ENCODE measurements at places on chromosomes 5 and 9.
A peak's percentile ranks its signal among the peaks of the same experiment; 100 is the strongest.

GRCh38 chr5:65815161-65815560, 93.2 kb downstream of the NLN start:
- DNase-seq = no peak

DNA sequence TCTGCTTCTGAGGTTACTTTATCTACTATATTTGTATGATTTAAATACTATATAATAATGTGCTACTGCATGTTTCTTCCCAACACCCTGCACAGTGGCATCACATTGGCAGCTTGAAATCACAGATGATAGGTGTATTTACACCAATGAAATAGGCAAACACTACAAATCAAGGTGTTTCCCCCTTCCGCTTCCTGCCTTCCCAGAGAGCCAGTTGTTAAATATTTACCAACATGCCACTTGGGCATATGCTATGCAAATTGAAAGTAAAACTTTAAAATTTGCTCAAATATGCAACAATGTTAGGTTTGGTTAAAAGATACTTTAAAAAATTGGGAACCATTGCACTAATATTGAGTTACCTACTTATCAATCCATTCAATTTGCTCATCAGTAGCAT, 58.2 kb upstream of the SMARCA2 start:
- DNase-seq = no peak

DNA sequence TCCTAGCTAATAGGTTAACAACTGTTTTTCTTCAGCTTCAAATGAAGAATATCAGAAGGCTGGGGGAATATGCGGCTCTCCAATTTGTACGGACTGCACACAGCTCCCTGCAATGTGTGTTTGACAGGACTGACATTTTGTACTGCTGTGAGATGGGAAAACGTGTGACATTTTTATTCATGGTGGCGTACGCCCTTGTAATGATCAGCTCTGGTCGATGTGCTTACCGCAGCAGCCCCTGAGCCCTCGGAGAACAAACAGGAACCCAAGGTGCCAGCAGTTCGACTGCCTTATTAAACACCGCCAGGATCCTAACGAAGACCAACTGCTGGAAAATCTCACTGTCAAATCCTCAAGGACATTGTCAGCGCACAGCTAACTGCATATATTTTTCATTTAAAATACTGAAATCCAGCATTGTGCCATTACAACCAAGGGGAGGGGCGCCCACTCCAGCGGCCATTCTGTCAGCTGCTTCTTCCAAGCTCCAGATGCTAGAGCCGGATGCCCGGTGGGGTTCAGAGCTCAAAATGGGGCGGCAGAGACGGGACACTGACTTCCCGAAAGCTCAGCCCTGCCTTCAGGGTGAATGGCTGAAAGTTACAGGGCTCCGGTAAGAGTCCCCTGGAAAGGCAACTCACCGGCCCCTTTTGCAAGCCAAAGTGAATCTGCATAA, 66.8 kb downstream of the CRB2 start:
- DNase-seq = no peak

- DNase-seq = no peak
Observed at GRCh38 chr5:146731909-146732659, 146.5 kb downstream of the PPP2R2B start.

DNA sequence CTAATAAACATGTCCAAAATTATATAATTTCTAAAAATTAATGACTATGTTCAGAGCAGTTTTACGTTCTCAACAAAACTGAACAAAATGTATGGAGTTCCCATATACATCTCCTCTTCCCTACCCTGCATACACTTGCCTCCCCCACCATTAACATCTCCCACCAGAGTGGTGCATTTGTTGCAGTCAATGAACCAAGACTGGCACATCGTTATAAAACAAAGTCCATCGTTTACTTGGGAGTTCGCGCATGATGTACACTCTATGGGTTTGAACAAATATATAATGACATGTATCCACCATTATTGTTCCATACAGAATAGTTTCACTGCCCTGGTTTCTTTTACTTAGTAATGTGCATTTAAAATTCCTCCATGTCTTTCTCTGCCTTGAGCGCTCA, 130.1 kb downstream of the APBA1 start:
- no peak for DNase-seq

DNA sequence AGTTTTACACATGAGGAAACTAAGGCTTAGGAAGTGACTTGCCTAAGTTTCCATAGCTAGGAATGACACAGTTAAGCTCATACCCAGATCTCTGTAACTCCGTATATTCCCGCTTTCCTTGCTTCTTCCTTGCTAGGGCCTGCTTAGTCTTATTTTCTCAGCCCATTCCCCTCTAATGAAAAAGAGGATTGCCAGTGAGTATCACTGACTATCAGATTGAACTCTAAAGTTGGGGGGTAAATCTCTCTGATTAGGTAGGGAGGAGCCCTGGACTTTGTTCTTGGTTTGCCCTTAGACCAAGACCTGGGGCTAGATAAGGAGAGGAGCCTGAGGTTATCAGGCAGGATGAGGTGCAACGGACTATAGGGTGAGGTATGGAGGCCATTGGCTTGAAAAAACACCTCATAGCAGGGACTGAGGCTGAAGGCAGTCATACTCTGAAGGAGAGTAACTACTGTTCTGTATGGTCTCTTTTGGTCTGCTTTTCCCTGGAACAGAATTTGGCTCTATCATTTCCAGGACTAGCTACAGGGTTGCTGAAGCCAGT, 2.5 kb downstream of the TRIM32 start:
- DNase-seq = no peak

GRCh38 chr5:67467110-67467509, 270.5 kb upstream of the CD180 start:
- DNase-seq = no peak

DNA sequence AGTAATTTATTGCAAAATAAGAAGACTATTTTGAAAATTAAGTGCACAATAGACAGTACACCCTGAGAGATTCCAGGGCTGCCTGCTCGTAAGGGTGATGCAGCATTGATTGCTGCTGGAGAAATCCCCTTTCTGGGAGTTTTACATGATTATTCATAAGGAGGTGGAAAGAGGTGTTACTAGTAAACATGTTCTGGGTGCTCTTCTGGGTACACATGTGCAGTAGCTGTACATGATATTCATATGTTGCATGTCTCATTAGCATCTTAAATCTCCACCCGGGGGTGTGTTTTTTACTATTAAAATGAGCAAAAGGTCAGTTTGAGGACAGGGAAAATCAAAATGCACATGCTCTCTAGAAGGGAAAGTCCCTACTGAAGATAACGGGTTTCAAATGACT, 264.8 kb downstream of the CDK5RAP2 start:
- no peak for DNase-seq

DNA sequence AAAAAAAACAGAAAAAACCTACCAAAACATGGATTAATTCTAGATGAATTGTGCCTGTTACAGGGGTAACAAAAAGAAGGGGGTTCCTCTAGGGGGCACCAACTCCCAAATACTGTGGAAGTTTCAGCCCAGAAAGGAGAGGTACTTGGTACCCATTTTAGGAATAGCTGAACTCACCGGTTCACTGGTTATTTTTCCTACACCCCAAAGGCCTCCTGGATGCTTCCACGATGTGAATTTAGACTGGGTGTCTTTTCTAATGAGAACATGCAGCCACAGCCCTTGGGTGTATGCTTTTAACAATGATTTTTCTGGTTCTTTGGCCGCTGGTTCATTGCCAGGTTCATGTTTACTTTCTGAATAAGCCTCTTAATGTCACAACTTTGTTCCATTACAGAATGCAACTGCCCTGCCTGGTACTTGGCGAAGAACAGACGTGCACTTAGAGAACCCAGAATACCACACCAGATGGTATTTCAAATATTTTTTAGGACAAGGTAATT, 46.7 kb downstream of the GARNL3 start:
- peak; percentile 58 for DNase-seq

GRCh38 chr9:123132696-123133095, 99.2 kb downstream of the GPR21 start:
- DNase-seq = no peak

- DNase-seq = no peak
Observed at GRCh38 chr9:87674565-87675299, 51.2 kb upstream of the CTSL start.

- DNase-seq = peak; percentile 65
Observed at GRCh38 chr5:32173267-32174010, 680 bp downstream of the GOLPH3 start.

- no peak for DNase-seq
Observed at GRCh38 chr9:110141227-110141793, 66.6 kb downstream of the C9orf152 start.

- DNase-seq = no peak
Observed at GRCh38 chr9:92875373-92875772, 2.5 kb downstream of the ZNF484 start.

DNA sequence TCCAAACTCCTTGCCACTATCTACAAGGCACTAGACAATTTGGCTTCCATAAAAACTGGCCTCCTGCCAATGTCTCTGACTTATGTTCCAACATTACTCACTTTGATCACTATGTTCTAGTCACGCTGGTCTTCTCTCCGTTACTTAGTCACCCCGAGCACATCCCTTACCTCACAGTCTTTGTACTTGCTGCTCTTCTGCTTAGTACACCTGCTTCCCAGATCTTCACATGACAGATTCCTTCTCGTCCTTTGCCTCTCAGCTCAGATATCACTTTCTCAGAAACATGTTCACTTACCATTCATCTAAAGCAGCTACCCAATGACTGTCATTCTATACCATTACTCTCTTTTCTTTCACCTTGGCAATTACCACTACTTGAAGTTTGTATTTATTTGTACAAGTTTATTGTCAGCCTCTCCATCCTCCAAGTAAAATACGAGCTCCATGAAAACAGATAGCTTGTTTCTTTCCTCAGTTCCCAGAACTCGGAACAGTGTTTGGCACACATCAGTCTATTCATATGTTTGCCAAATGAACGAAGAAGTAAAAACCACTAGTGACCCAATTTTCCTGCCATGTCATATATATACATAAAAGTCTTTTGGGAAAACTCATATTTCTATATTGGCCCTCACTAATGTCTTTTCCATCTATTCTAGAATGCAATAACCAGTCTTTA, 5.9 kb upstream of the SLC22A5 start:
- DNase-seq = no peak

GRCh38 chr9:108859459-108860114, 2.5 kb upstream of the ACTL7A start:
- DNase-seq = no peak

- no peak for DNase-seq
Observed at GRCh38 chr5:96611946-96612345, 50.2 kb upstream of the CAST start.

GRCh38 chr9:108897324-108898096, 35.4 kb downstream of the ACTL7A start:
- DNase-seq = no peak

DNA sequence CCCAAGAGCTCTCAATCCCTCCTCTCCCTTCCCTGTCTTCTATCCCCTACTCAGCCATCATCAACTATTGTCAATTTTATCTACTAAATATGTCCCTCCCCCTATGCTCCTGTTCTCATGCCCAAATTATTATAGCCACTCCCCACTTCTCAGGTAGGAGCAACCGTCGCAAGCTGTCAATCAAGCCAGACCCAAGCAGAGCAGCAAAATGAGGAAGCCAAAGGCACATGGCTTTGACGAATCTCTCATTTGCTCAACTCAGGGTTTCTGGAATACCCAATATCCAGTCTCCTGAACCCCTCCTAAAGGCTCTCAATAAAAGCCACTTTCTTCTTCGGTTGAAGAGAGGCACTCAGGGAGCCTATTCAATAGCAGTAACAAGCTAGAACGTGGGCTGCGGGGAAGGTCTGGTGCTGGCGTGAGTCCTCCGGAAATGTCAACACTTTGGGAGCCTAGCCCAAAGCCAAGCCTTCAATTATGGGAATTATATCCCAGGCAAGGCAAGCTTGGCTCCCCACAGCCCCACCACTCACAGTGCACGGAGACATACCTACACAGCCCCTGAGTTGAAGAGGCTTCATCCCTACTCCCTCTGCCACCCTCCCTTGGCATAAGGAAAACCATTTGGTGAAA, 47.7 kb downstream of the SIL1 start:
- no peak for DNase-seq

- no peak for DNase-seq
Observed at GRCh38 chr9:121581786-121582600, 69.4 kb upstream of the DAB2IP start.

DNA sequence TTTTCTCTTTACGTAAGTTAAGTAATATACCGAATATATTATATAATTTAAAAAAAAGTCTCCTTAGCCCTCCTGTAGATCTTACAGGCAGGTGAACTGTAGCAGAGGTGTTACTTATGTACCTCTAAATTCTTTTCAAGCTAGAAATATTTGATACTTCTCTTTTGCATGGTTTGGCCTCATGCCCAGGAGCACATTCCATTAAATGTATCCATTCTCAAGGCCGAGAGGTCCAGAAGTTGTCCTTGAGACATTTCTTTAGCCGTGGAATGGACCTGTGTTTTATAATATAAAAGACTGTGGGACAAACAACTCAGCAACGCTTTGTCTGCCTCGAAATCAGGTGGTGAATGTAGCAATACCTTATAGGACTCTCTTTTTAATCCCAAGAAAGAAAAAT, 184.5 kb downstream of the TRIO start:
- DNase-seq = no peak

GRCh38 chr5:71743155-71743554, 24.1 kb downstream of the CARTPT start:
- DNase-seq = no peak

DNA sequence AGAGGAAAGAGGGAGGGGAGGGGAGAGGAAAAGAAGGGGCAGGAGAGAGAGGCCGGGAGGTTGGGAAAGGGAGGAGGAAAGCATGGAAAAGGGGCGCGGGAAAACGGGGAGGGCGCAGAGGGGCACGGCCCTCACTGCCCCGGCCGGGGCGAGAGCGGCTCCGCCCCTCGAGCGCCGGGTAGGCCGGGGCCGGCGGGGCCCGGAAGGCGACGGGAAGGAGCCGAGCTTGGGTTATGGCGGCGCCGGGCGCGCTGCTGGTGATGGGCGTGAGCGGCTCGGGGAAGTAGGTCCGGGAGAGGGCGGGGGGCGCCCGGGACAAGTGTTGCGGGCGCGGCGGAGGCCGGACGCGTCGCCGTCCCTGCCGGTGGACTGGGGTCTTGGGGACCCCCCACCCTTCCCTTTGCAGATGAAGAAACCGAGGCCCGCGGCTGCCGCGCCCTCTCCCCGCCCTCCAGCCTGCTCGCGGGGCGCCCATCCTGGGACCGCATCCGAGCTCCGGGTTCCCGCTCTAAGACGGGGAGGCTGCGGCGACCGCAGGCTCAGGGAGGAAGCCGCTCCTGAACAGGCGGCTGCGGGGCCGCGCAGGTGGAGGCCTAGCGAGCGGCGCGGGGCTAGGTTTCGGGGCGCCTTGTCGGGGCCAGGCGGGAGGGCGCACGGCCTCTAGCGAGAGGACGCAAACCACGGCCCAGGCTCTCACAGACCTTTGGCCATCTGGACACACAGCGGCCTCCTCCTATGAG, at the start of gene IDNK:
IDNK (plus strand) TSS at position 205 of the 740 bp plus-strand sequence; CDS start at position 234, 29 bp downstream.
- peak; percentile 41 for DNase-seq

Data from NCI-H82 (cell line).